ENCODE measurements at places on chromosomes 1 and 21. TPM values are rescaled to one million over a fixed set of nuclear protein-coding genes. Genes with fewer than 3 reads are reported as not detected.

DNA sequence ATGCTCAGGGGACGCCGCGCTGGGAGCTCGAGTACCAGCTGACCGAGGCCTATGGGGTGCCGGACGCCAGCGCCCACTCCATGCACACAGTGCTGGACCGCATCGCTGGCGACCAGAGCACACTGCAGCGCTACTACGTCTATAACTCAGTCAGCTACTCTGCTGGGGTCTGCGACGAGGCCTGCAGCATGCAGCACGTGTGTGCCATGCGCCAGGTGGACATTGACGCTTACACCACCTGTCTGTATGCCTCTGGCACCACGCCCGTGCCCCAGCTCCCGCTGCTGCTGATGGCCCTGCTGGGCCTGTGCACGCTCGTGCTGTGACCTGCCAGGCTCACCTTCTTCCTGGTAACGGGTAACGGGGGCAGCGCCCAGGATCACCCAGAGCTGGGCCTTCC is 1.3 kb upstream of the XKR8 start:
- no peak for DNase-seq

DNA sequence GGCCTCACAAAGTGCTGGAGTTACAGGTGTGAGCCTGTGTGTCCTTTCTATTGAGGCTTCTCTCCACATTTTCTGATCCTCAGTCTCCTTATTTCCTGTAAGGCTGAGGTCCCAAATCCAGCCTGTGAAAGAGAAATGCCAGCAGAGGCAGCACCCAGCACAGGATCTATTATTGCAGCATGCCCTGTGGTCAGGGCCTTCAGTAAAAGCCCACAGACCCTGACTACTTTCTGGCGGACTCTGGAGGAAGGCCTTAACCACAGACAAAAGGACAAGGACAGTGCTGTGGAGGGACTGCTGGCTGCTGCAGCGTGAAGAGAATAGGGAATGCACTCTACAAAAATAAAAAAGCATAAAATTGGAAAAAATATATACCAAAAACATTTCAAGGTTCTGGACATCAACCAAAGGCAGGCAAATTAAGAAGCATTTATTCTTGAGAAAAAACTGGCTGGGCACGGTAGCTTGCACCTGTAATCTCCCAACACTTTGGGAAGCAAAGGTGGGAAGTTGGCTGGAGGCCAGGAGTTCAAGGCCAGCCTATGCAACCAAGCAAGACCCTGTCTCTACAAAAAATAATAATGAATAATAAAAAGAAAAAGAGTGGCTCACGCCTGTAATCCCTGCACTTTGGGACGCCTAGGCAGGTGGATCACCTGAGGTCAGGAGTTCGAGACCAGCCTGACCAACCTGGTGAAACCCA is 9.4 kb upstream of the PGD start:
- DNase-seq = no peak

DNA sequence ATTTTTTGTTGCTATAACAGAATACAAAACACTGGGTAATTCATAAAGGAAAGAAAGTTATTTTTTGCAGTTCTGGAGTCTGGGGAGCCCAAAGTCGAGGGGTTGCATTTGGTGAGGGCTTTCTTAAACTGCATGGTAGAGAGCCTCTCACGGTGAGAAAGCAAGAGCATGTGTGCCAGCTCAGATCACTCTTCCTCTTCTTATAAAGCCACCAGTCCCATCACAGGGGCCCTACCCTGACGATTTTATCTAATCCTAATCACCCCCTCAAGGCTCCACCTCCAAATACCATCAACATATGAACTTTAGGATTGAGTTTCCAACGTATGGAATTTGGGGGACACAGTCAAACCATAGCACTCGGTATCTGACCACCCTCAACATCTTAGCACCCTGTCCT is 1.0 kb upstream of the STRIP1 start:
- DNase-seq = no peak

DNA sequence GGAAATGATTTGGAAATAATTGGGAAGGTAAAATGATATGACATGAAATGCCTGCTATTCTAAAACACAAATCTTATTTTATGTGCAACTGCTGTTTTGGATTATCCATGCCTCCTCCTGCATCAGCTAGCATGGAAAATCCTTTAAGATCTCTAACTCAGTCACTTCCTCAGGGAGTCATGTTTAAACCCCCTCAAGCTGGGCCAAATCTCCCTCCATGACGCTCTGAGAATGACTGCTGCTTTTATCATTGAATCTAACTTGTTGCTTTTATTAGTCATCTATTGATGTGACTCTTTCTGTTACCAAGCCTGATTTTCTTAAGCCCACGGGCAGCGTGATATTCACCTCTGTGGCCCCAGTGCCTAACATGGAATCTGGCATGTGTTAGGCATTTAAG is 324.8 kb downstream of the DISC1 start:
- DNase-seq = no peak

DNA sequence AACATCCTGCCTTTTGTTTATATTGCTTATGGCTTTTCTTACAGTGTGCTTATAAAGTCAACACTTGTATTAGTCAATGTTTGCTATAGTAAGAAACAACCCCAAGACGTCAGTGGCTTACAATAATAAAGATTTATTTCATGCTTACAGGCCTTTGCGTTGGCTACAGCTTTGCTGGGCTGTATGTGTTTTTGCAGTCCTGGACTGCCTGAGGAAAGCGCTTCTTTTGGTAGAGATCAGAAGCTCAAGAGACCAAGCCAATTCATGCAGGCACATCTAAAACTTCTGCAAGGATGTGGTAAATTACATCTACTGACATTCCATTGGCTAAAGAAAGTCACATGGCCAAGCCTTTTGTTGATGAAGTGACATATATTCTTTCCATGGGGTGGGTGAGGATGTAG is 17.5 kb upstream of the PRKAA2 start:
- no peak for DNase-seq

Gene FAM72A
- not detected for total RNA-seq

Gene FAM3B
- 1.6 TPM for total RNA-seq

All from breast epithelium (tissue), 4 donors.